Bronchial epithelial cell (primary cell): ENCODE measurements at places on chromosomes 7 and 10. TPM values are rescaled to one million over a fixed set of nuclear protein-coding genes. Genes with fewer than 3 reads are reported as not detected.

DNA sequence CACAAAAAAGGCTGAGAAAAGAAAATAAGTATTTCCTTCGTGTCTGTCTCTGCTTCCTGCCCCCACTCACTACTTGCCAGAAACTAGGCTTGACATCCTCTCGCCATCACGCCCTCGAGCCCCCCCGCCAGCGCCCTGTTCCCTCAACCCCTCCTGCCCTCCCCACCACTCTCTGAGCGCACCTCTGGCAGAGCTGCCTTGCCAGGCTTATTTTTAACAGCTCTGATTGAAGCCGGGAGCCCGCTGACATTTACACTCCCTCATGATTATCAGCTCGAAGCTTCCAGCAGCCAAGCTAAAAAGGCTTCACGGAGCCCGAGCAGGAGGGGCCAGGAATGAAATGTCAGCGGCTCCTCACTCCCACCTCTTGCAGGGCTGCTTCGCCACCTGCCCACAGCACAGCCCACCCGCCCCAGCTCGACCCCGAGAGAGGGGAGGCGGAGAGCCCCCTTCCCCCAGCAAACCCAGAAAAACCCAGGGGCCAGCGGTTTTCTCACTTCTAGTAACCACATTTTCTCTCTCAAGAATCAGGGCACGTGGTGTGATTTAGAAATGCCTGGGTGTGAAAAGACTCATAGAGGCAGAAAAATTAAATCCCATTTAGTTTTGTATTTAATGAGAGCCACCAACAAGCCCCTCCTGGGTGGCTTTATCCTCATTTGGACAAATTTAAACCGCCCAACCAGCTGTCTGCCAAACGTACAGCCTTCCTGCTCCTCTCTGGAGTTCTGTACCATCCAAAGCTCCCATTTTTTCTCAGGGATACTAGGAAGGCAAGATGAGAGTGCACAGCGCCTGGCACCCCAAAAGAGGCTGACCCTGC lies 89.3 kb downstream of the SLIT1 start:
- DNase-seq: no peak

DNA sequence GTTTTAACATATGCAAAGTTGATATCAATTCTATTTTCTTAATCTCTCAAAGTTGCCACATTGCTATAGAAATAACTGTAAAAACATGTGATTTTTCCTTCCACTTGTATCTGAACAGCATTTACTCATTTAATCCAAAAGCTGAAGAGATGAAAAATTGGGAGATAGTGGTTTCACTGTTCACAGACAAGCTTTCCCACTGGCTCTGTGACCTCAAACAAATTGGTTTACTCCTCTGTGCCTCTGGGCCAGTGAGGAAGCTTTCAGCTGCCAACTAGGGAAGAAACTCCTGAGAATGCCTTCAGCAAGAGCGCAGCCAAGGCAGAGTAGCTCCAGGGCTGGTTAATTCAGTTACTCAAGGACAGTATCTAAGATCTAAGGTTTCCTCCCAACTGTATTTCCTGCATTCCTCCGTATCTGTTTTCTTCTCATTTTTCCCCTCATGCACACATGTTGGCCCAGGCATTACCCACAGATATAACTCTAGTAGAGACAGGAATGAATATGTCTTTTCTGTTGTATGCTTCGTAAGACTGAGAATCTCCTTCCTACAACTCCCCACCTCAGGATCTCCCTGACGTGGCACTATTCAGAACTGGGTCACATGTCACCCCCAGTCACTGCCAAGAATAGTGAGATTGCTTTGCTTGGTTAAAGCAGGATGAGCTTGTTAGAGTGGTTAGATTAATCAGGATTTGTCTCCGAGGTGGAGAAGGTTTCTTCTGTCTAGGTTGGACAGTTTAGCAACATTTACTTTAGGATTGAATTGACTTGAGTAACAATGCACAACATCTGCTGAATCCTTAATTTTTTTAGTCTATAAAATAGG lies 315.7 kb downstream of the NRG3 start:
- DNase-seq: no peak

- no peak for DNase-seq
These were observed 124.4 kb downstream of the DOCK4 start for GRCh38 chr7:112081778-112082177.

GRCh38 chr7:150742286-150742968 lies 5.2 kb downstream of the GIMAP5 start:
- DNase-seq: no peak

GRCh38 chr10:103855424-103855823 lies at the start of gene SH3PXD2A:
Gene SH3PXD2A, minus strand, starts transcription at chr10:103855576. Its CDS starts 310 bp downstream, at chr10:103855266.
- no peak for DNase-seq

GRCh38 chr10:110395350-110396283 lies 90.9 kb upstream of the SMNDC1 start:
- DNase-seq: peak; percentile 80

GRCh38 chr10:106712988-106713387 lies 451.5 kb downstream of the SORCS1 start:
- no peak for DNase-seq

- DNase-seq: no peak
These were observed 93.1 kb downstream of the OAT start for GRCh38 chr10:124325633-124325914.

GRCh38 chr10:49827297-49827696 lies 65.2 kb upstream of the OGDHL start:
- DNase-seq: no peak

DNA sequence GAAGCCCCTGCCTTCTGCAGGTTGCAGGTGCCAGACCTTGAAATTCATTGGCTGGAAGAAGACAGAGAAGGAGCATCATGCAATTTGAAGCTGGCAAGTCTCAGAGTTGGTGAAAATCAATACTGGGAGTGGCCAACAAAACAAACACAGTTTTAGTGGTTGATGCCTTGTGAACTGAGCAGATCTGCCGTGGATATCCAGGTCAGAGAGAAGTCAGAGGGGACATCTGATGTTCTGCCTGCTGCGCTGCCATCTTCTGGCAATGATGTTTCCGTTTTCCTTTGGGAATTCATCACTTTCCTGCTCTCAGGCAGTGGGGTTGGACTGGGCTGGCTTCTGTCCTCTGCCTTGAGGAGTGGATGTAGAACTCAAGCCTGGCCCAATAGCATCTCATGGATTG lies 132.0 kb downstream of the RPS24 start:
- DNase-seq: no peak

DNA sequence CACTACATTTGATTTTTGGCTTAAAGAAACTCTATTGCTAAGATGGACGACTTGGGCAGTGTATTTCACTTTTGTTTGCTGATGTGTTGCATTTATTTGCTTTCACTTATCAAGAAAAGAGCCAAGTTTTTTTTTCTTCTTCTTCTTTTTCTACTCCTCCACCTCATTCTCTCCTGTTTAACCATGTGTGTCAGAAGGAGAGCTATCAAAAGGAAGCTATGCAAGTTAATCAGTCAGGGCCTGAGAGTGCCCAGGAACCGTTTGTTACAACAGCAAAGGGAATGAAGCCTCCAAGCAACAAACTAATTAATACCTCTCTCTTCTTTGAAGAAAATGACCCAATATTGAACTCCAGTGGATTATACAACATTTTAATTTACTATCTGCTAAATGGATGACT lies 299.3 kb downstream of the GRM8 start:
- no peak for DNase-seq

GRCh38 chr7:25386311-25386744 lies 158.0 kb upstream of the NPVF start:
- DNase-seq: no peak

DNA sequence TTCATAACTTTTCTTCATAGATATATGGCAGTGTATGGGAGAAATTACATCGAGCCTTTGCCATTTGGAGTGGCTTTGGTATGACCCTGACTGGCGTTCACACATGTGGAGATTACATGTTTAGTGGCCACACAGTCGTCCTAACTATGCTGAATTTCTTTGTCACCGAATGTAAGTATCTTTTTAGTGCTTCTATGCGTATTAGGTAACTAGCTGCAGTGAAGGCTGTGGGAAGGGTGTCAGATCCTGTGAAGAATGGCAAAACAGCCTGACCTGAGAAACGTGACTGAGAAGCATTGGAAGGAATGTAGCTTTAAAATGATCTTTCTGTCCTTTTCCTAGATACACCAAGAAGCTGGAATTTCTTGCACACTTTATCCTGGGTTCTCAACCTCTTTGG lies 34.5 kb upstream of the VDAC2 start:
- no peak for DNase-seq

GRCh38 chr10:124346831-124347230 lies 71.9 kb downstream of the OAT start:
- no peak for DNase-seq

DNA sequence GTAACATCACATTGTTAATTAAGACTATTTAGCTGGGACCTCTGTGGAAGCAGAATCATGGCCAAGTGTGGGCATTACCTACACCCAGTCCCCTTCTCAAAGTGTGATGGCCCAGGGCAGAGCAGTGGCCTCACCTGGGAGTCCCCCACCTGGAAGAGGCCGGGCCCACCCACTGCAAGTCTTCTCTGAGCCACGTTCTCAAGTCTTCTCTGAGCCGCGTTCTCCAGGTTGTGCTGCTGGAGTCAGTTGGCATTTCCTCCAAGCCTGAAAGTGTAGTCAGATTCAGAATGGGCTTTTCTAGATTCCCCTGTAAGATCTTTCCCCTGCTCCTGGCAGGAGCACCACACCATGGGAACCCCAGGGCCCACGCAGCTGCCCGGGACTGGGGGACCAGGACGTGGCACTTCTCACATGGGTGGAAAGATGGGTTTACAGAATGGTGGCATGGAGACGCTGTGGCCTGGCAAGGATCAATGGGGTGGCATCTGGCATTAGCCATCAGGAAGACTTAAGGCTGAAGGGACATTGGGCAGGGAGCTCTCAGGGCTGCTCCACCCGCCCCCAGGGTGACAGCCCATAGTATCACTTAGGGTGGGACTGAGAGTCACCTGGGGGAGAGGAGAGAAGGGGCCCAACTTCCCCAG lies 68.0 kb downstream of the MKI67 start:
- no peak for DNase-seq

GRCh38 chr10:113144576-113144975 lies 194.5 kb downstream of the TCF7L2 start:
- DNase-seq: no peak

GRCh38 chr10:123149568-123150270 lies 1.8 kb downstream of the HMX2 start:
- DNase-seq: no peak

DNA sequence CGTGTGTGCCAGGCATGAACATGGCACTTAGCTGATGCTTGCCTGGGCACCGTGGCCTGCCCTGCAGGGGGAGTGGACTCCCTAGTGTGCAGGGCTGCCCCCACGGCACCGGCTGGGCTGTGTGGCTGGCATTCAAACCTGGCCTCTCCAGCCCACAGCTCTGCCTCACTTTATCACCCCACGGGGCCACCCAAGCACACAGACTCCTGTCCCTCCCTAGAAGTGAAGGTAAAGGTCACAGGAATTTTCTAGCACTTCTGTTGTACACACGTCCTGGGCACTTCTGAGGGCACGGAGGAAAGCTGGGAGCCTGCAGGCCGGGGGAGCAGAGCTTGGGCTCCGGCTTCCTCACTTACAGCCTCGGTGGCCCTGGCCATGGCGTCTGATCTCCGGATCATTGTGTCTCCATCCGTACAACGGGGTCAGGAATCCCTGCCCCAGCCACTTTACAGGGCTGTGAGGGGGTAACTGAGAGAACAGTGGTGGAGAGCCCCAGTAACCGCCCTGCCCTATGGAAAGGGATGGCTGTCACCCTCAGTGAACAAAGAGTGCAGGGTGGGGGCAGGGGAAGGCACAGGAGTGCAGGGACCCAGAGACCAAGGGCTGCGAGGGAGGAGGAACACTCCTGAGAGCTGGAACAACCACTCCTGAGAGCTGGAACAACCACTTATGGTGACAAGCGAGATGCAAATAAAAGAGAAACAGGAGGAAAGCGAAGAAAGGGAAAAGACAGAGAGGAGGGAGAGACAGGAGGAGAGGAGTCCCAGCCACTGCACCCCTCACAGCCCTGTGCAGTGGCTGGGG lies 3.9 kb upstream of the PYROXD2 start:
- no peak for DNase-seq

DNA sequence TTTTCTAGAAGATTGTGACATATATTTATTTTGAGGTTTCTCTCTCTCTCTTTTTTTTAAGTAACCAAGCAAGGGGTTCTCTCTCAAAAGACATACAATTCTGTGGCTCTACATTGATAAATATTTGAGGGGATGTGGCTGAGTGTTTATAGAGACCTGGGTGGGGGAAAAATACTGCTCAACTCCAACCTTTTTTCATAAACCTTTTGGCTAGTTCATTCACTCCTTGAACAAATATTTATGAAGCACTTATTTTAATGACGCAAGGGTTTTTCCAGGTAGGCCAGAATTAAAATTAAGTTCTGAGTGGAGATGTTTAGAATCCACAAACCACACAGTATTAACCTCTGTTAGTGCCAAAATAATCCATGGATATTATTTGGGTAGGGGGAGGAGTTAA lies 100.2 kb downstream of the PTPRE start:
- no peak for DNase-seq

DNA sequence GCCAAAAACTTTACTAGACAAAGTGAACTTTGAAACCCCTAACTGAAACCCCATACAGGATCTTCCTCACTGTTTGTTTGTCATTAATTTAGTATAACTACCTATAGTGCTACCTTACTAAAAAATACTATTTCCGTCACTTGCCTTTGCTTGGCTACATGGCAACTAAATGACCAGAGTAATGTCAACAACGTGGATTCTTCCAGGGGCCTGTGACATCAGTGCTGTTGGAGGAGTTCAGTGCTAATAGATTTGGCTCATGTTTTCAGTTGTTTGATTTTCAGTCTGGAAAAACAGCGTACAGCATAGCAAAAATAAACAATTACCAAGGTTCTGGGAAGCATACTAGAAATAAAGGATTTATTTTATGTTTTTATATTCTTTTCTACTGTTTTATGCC lies 3.0 kb upstream of the ASB15 start:
- DNase-seq: no peak

DNA sequence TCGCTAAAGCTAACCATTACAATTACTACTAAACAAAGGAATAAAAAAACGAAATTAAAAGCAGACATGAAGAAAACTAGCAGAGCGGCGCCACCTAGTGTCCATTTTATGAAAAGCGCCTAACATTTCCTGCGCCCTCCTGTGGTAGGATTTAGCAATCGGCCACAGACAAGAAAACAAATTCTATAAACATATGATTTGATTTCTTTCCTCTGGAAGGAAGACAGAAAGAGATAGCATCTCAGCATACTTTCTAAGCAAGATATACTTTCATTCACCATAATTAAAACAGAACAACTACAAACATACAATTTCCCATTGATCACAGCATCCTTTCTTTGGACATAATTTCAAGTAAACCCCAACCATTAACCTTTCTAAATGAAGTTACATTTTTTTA lies 337.7 kb upstream of the NPVF start:
- DNase-seq: peak; percentile 57

Gene H2BK1
- not detected in 2 replicates for total RNA-seq

Gene CYP26C1
- total RNA-seq: under 0.01 TPM in 2 replicates

Gene TEX47
- not detected in 2 replicates for total RNA-seq

Gene AQP1
- under 0.01 TPM in 1 of 2 replicates, not detected in the other for total RNA-seq

Gene ABCB4
- not detected in 2 replicates for total RNA-seq

Gene VWC2
- total RNA-seq: not detected in 2 replicates

Gene BLNK
- total RNA-seq: 2.6 and 9.2 TPM in 2 replicates

Gene STOX1
- total RNA-seq: under 0.01 TPM in 1 of 2 replicates, not detected in the other

Gene ADGRA1
- total RNA-seq: not detected in 2 replicates

Gene PIP
- not detected in 2 replicates for total RNA-seq

Gene FOXI2
- not detected in 2 replicates for total RNA-seq

Gene IFIT3
- total RNA-seq: 0.13 and 0.26 TPM in 2 replicates

Gene SORBS1
- under 0.01 and 0.13 TPM in 2 replicates for total RNA-seq

Gene WDFY4
- under 0.01 TPM in 2 replicates for total RNA-seq

Gene NUTM2A
- 0.26 and 1.2 TPM in 2 replicates for total RNA-seq

Gene FLNC
- 0.64 and 1.8 TPM in 2 replicates for total RNA-seq

Gene SDK1
- total RNA-seq: 0.26 and 0.51 TPM in 2 replicates
